ENCODE measurements at places on chromosomes 7 and 10.

DNA sequence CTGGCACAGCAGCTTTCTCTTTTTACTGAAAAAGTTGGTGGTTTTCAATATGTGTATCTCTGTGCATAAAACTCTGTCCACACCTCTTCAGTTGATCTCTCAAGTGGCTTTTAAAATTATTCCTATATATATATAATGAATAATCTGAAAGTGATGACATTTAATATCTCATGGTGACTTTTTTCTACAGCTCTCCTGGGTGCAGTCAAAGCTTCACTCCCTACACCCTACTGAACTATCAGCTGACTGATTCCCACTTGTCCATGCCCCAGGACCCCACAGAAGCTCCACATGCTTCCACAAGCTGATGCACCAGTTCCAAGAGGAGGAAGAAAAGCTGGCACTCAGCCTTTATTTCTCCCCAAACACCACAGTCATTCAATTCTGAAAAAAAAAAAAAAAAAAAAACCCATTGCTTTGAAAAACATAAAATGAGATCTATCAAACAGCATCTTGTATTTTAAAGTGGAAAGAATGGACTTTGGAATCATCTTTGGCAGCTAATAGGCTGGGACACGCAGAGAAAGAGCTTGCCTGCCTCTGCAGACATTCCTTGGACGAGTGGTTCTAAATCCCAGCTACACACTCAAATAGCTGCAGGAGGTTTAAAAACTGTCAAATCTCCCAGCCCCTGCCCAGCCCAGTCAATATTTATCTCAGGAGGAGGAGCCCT, 75.3 kb upstream of the GDF10 start:
- no peak for DNase-seq

- DNase-seq = no peak
Measured at GRCh38 chr10:10017716-10018115, 1000.0 kb upstream of the CELF2 start.

DNA sequence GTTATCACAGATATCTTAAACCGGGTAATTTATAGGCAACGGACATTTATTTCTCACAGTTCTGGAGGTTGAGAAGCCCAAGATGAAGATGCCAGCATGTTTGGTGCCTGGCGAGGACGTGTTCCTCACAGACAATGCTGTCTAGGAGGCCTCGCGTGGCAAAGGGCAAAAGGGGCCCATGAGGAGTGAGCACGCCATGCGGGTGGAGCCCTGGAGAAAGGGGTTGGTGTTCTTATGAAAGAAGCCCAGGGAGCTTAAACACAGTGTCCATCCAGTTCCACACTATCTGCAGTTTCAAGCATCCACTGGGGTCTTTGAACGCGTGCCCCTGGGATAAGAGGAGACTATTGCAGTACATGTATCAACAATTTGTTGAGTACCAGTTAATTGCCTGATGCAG, 51.4 kb downstream of the CXCL12 start:
- DNase-seq = no peak

- no peak for DNase-seq
Measured at GRCh38 chr10:104054430-104054829, 31.2 kb downstream of the COL17A1 start.

DNA sequence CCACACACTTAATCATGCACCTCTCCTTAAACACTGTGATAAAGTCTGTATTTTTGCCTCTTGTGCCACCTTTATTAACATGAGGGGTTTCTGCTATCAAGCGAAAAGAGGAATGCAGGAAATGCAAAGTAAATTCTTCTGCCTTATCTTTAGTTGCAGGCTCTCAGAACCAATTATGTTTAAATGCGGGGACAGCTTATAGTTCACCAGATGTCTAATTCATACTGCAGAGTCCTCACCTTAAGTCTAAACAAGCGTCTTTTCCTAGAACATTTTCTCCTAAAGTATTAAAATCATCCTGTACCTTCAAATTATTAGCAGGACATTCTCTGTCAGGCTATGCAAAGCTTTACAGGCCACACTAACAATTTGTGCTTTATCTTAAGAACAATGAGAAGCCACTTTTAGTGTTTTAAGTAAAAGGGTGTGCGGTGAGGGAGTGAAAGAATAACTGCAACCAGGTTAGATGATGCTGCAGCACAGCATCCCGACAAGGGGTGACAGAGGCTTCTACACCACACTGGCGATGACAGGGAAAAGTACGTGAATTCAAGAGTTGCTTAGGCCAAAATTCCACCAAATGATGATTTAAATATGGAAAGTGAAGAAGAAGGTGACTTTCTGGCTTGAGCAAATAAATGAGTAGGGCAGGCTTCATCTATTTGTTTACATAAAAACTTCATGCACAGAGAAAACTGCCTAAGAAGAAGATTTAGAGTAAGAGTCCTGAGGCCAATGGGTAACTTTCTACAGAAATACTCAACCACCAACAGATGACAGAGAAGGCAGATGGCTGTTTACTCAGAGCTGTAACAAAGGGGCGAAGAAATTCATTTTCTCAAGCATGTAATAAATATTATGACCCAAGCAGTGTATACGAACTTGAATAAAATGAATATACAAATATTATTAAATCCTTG, 36.0 kb downstream of the EZH2 start:
- no peak for DNase-seq

DNA sequence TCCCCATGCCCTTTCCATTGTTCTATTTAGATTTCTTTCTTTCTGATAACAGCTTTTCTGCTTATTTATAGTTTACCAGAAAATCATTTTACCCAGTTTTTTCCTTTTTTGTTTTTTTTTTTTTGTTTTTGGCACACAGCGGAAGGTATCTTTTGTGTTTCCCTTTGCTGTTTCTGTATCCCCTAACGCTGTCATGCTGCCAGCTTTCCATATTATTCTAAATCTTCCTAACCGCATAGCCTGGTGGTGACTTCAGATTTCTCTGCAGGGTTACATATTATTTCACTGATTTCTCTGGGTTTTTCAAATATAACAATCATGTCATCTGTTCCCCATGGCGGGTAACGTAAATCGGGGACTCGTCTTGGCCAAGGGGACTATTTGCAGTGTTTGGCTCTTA, 4.0 kb upstream of the SLC29A4 start:
- no peak for DNase-seq

GRCh38 chr7:92313055-92313454, 67.3 kb downstream of the ANKIB1 start:
- no peak for DNase-seq

All from activated CD4-positive, alpha-beta T cell treated with anti-CD3 and anti-CD28 coated beads for 24 hours (primary cell).